GM03348 (cell line): ENCODE measurements at places on chromosomes 1 and 21.

DNA sequence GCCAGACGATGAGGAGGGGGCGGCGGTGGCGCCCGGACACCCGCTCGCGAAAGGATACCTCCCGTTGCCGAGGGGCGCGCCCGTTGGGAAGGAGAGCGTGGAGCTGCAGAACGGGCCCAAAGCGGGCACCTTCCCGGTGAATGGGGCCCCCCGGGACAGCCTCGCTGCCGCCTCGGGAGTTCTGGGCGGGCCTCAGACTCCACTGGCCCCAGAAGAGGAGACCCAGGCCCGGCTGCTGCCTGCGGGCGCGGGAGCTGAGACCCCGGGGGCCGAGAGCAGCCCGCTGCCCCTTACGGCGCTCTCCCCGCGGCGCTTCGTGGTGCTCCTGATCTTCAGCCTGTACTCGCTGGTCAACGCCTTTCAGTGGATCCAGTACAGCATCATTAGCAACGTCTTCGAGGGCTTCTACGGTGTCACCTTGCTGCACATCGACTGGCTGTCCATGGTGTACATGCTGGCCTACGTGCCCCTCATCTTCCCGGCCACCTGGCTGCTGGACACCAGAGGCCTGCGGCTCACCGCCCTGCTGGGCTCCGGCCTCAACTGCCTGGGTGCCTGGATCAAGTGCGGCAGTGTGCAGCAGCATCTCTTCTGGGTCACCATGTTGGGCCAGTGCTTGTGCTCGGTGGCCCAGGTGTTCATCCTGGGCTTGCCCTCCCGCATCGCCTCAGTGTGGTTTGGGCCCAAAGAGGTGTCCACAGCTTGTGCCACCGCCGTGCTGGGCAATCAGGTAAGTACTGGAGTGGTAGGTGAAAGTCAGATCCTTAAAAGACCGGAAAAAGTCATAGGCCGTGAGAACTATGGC is 588 bp downstream of the FLVCR1 start:
- DNase-seq: peak; percentile 52

DNA sequence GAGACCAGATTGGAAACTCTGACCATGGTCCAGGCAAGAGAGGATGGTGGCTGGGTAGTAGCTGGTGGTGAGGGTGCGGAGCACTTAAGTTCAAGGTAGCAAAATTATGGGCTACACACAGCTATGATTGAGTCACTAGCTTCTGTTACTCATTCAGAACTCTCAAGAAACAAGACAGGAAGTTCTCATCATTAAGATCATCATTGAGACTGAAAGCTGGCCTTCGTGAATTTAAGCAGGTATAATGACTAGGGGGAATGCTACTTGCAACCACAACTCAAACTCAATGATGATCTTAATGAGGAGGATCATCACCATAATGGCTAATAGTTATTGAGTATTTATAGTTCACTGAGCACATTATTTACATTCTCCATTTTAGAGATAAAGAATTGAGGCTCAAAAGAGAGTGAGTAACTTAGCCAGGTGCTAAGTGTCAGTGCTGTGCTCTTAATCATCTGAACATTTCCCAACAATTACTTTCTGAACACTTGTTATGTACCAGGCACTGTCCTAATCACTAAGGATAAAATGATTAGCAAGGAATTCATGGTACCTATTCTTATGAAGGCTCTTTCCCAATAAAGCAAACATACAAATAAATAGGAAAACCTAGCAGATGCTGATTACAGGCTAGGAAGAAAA is 286.3 kb upstream of the C1orf105 start:
- DNase-seq: no peak

DNA sequence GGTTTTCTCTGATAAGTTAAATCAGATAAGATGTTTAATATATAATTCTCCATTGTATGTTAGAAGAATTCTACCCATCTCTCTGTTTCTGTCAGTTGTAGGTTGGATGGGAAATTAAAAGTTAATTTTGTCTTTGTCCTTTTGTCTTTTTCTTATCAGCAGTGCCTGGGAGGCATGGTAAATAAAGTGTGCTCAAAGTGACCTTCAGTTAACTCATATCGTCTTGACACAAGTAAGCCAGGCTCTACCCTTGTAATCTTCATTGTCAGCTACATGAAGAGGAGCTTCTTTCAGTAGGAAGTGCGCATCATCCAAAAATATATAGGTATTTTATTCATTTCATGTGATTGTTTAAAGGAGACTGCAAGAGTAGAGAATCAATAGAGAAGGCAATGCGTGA is 138.9 kb upstream of the NRIP1 start:
- no peak for DNase-seq

DNA sequence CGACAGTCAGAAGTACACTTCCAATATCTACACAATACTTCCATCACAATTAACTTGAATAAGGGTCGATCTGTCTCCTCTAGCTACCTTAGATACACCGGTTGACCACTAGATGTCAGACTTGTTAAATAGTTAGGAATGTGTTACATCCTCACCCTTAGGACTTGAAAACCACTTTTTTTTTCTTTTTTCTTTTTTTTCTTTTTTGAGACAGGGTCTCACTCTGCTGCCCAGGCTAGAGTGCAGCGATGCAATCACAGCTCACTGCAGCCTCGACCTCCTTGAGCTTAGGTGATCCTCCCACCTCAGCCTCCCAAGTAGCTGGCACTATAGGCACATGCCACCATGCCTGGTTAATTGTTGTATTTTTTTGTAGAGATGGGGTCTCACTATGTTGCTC is 120.4 kb upstream of the GREM2 start:
- peak; percentile 82 for DNase-seq

- DNase-seq: no peak
Measured at GRCh38 chr1:185679220-185679619, 55.0 kb upstream of the HMCN1 start.

DNA sequence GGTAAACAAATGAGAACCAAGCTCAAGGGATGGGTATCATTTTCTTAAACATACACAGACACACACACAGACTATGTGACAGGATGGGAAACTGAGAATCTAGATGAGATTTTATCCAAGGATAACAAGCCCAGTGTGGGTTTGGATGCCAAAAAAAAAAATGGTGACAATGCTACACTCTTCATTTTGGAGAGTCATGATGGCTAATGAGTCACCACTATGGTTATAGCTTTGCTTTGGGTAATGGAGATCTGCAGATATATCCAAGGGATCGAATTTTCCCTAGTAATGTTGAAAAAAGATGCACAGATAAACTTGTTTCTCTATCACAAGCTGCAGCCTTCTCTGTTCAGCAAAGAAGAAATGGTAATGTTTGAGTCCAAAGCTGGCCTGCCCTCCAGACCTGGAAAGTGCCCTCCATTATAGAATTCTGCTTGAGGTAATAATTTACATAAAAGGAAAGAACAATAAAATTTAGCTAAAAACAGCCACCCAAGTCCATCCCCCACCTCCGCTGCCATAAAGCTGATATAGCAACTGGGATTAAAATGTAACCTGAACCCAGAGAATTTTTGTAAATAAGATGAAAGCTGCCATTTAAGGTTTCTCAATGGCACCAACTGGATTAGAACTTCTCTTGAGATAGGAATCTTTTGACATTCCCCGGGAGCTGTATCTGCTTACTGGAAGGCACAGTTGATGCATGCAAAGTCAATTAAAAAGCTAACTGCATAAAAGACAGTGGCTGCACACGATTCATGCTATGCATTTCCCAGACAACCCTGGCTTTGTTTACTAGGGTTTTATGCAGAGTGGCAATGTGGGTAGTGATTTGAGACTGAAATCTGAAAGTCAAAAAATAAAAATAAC is 395.2 kb upstream of the LYPLAL1 start:
- DNase-seq: no peak

GRCh38 chr1:48524892-48525467 is 53.0 kb upstream of the SPATA6 start:
- DNase-seq: no peak

DNA sequence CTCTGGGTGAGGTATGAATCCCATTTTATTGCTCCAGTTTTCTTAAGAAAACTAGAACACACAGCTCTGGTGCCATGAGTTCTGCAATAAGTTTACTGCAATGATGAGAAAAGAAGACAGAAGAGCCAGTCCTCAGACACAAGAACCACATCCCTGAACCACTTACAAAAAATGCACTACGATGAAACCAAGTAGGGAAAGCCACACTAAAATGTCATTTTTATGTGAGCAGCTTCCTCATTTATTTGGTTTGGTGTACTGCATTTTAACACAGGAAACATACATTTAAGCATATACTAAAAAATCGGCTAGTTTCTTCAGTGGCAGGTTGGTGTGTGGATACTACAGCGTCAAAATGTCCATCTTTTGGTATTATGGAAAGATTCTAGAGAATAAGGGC is 95.9 kb downstream of the PTPN14 start:
- no peak for DNase-seq

GRCh38 chr1:153567621-153568366 is 2.1 kb upstream of the S100A2 start:
- no peak for DNase-seq

DNA sequence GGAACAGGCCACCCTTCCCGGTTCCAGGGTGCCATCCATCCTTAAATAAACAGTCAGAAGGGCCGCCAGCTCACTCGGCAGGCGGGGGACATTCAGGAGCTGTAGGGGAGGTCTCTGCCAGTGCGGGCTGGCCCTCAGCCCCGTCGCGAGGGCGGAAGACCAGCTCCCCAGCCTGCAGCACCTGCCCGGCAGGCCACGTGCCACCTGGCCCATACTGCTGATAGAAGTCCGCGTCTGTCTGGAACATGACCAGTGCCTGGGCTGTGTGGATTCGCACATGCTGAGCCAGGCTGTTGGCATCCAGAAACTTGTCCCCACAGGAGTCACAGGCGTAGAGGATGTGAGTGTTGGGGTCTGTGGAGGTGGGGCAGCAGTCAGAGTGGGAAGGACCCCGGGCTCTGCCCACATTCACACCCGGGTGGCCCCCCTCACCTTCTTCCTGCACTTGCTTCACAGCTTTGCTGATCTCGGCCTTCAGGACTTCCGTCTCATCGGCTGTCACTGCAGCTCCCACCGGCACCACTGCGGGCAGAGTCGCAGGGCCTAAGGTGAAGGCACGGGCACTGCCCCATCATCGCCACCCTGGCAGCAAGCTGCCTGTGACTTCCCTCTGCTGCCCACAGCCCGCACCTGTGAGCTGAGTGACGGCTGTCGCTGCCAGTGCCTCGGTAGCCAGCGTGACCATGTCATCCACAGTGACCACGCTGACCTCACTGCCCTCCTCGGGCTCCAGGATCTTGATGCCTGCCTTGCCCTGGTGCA is 33.8 kb downstream of the ZBTB17 start:
- no peak for DNase-seq

GRCh38 chr1:151867765-151868411 is 14.4 kb upstream of the THEM5 start:
- no peak for DNase-seq

DNA sequence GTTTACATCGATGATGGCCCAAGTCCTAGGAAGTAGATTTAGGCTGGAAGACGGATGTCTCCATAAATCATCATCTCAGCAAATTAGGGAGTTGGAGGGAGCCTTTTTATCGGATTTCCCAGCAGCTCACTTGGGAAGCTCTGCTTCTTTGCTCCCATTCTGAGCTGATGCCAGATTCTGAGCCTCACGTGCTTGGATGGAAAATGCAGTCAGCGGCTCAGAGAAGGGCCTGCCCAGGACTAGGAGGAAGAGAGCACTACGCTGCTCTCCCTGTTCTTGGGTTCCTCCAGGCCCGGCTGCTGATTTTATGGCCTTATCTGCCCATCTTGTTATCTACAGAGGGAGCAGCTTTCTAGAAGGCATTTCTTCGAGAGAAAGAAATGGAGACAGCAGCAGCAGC is 42.0 kb downstream of the UBIAD1 start:
- no peak for DNase-seq

DNA sequence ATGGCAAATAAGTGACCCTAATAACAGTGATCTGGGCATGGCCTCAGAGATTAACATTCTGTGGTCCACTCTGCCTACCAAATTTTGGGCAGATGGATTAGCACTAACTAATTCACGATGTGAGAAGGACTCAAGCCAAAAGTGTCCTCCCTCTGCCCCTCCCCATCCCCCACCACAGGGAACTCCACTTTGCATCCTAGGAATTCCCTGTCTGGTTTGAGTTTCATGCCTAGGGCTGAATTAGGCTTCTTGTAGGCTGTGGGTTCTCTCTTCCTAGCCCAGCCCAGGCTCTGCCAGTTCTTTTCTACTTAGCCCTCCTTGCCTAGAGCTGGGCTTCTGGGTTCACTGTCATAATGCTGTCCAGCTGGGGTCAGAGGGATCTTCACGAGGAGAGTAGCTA is 64.1 kb downstream of the ATP2B4 start:
- DNase-seq: no peak

GRCh38 chr1:29576510-29576909 is 340.2 kb downstream of the PTPRU start:
- DNase-seq: no peak

GRCh38 chr1:232937741-232938375 is 12.6 kb upstream of the NTPCR start:
- no peak for DNase-seq

DNA sequence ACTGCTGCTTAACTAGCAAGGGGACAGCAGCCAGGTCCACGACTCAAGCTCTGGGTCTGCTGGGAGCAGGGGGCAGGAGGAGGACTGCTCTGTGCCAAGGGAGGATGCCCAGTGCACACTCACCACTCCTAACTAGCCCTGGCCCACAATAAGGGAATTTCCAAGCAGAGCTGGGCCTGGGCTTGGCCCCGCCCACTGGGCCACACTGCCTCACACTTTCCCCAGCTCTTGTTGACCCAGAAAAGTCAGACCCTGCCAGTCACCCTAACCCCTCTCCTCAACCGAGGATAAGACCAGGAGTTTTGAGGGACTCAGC is 18.7 kb downstream of the SLC9A1 start:
- peak; percentile 50 for DNase-seq

- DNase-seq: no peak
Measured at GRCh38 chr1:156816561-156817328, at the start of gene SH2D2A. Gene SH2D2A (minus strand): TSS chr1:156816848. CDS start chr1:156816708, 140 bp downstream.

- peak; percentile 80 for DNase-seq
Measured at GRCh38 chr1:53470155-53470554, 11.0 kb downstream of the DMRTB1 start.

DNA sequence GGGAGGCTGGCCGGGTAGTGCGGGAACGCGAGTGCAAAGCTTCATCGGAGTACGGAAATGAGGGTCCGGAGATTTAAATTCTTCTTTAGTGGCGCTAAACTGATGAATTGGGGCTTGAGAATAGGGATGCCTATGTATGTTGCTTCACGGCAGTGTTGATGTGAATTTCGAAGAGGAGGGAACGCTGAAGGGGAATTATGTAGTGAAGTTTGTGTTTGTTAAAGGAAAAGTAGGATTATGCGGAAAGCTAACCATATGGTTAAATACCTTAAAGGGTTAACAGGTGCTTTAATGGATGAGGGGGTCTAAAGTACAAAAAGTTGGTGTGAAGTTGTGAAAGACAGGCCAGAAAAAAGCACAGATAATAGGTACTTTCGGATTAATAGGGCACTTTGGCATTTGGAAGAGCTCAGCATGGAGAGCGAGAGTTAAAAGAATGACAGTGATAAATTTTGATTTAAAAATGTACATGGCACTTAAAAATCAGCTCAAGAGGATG is 1.4 kb downstream of the HS2ST1 start:
- no peak for DNase-seq
